ENCODE measurements at places on chromosomes 12 and 14. TPM values are rescaled to one million over a fixed set of nuclear protein-coding genes. Genes with fewer than 3 reads are reported as not detected.
A peak's percentile ranks its signal among the peaks of the same experiment; 100 is the strongest.

DNA sequence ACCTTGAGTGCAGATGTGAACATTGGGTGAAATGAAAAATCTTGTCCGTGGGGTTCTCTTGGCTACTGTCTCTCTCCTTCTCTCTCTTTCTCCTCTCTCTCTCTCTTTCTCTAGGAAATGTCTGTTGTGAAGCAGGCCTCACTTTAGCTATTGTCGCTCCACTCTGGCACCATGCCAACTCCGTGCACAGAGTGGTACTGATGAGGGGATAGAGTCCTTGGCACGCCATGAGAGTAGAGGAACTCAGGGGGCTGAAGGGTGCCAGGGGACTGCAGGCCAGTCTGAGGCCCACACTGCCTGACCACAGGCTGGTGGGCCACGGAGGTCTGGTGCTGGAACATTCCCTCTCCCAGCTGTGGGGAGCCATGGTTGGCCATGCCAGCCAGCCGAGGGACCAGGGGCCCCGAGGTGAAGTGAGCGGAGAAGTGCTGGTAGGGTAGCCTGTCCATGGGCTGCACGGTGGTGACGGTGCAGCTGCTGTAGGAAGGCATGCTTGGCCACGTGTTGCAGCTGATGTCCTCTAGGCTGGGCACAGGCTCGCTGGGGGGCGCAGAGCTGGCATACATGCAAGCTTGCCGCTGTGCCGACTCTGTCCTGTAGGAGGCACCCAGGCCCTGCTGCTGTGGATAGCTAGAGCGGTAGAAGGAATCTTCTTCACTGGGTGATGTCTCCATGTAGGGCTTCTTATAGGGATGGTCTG lies 50.4 kb downstream of the TBX5 start:
- H3K36me3 ChIP-seq, result no peaks in the 10 kb centered on the region
- DNase-seq, result no peak
- H3K4me1 ChIP-seq, result no peaks in the 10 kb centered on the region
- H3K27me3 ChIP-seq, result no peaks in the 10 kb centered on the region
- H3K4me3 ChIP-seq, result no peak overlapping the region

The GDF3 gene
- not detected for total RNA-seq

DNA sequence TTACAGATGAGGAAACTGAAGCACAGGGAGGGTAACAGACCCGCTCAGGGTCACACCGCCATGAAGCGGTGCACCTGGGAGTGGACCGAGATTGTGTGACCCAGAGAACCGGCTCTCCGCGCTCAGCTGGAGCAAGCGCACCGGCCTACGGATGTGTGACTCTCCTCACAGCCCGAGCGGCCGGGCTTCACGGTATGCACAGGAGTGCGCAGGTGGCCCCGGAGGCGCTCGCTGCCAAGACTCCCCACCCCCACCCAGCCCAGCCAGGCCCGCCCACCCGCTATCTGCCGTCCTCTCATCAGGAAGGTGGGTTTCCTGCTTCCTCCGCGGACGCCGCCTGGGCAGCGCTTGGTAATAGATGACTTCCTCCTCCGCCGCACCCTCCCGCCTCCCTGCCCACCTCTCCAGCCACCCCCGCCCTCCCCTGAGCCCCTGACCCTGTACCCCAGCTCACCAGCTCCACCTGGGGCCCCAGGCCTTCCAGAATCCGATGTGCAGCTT lies 110.7 kb downstream of the NCOR2 start:
- peaks cover 19% of the 10 kb centered on the region for H3K36me3 ChIP-seq
- DNase-seq, result peak; percentile 67
- peak overlapping the region; percentile 86 for H3K27ac ChIP-seq

- peaks cover 38% of the 10 kb centered on the region for H3K4me1 ChIP-seq
- H3K36me3 ChIP-seq, result no peaks in the 10 kb centered on the region
- H3K4me3 ChIP-seq, result peak overlapping the region; percentile 9
- no peak overlapping the region for H3K27ac ChIP-seq
Measured at GRCh38 chr12:68200854-68201253, 24.8 kb downstream of the IL26 start.

GRCh38 chr14:100376751-100377171 lies 53.6 kb downstream of the SLC25A47 start:
- H3K4me1 ChIP-seq, result peaks cover 41% of the 10 kb centered on the region
- peaks cover 15% of the 10 kb centered on the region for H3K36me3 ChIP-seq

The CMA1 gene
- 0.51 TPM for total RNA-seq

The NPFF gene
- total RNA-seq, result not detected

The CD4 gene
- total RNA-seq, result 3.0 TPM

GRCh38 chr14:63713058-63713457 lies 14.8 kb downstream of the SGPP1 start:
- H3K4me1 ChIP-seq, result peaks cover 19% of the 10 kb centered on the region
- DNase-seq, result no peak
- peak overlapping the region; percentile 5 for H3K4me3 ChIP-seq
- H3K27me3 ChIP-seq, result no peaks in the 10 kb centered on the region
- peaks cover 33% of the 10 kb centered on the region for H3K36me3 ChIP-seq

The SLCO1A2 gene
- total RNA-seq, result not detected

GRCh38 chr12:32098112-32098511 lies 8.5 kb upstream of the BICD1 start:
- H3K27ac ChIP-seq, result no peak overlapping the region
- H3K4me1 ChIP-seq, result no peaks in the 10 kb centered on the region
- no peak for DNase-seq
- H3K36me3 ChIP-seq, result no peaks in the 10 kb centered on the region
- H3K4me3 ChIP-seq, result no peak overlapping the region
- no peaks in the 10 kb centered on the region for H3K27me3 ChIP-seq

The RPGRIP1 gene
- total RNA-seq, result not detected

- H3K36me3 ChIP-seq, result peaks cover 8% of the 10 kb centered on the region
- peaks cover 33% of the 10 kb centered on the region for H3K4me1 ChIP-seq
- no peaks in the 10 kb centered on the region for H3K27me3 ChIP-seq
- peak overlapping the region; percentile 71 for H3K27ac ChIP-seq
Measured at GRCh38 chr14:103712633-103713247, 2.5 kb downstream of the XRCC3 start.

- H3K36me3 ChIP-seq, result peaks cover 23% of the 10 kb centered on the region
- no peaks in the 10 kb centered on the region for H3K27me3 ChIP-seq
- H3K4me3 ChIP-seq, result no peak overlapping the region
- no peak overlapping the region for H3K27ac ChIP-seq
- H3K4me1 ChIP-seq, result peaks cover 2% of the 10 kb centered on the region
Measured at GRCh38 chr14:73383356-73383755, 75.0 kb downstream of the NUMB start.

GRCh38 chr14:95185767-95186392 lies 28.6 kb upstream of the DICER1 start:
- DNase-seq, result no peak
- peaks cover 28% of the 10 kb centered on the region for H3K27me3 ChIP-seq
- H3K27ac ChIP-seq, result no peak overlapping the region
- H3K36me3 ChIP-seq, result peaks cover 3% of the 10 kb centered on the region
- H3K4me1 ChIP-seq, result peaks cover 4% of the 10 kb centered on the region
- H3K4me3 ChIP-seq, result no peak overlapping the region

The DYRK4 gene
- 30.9 TPM for total RNA-seq

The GZMB gene
- total RNA-seq, result 217 TPM

The CYP27B1 gene
- 2.6 TPM for total RNA-seq

DNA sequence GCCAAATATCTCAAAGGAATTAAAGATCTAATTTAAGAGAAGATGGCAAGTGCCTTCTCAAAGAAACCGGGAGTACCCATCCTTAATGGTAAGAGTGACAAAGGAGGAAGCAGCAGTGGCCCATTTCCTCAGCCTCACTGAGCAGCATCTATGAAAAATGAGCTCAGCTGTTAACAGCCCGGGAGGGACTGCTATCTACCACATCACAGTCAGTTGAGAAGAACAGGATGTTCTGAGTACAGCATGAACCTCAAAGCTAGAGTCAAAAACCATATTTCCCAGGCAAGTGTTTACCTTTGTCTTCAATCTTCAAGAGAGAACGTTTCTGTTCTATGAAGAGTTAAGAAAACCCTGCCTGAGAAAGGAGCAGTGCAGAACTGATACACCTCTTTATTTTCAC lies 115.0 kb downstream of the BTG1 start:
- peaks cover 25% of the 10 kb centered on the region for H3K36me3 ChIP-seq
- H3K4me1 ChIP-seq, result peaks cover 67% of the 10 kb centered on the region
- no peak for DNase-seq
- H3K27me3 ChIP-seq, result no peaks in the 10 kb centered on the region

DNA sequence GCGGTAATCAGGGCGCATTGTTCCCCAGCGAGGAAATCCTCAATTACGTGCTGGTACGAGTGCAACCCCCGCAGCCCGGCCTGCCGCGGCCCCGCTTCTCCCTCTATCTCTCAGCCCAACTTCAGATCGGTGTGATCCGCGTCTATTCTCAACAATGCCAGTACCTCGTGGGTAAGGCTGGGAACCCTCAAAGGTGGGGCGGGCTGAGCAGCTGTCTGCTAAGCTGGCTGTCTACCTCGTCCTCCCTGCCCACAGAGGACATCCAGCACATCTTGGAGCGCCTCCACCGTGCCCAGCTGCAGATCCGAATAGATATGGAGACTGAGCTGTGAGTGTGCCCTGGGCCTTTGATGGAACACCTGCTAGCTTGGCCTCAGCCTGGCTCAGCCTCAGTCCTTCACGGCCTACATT lies 996 bp downstream of the REC8 start:
- H3K36me3 ChIP-seq, result peaks cover 26% of the 10 kb centered on the region
- H3K27me3 ChIP-seq, result no peaks in the 10 kb centered on the region
- H3K4me3 ChIP-seq, result peak overlapping the region; percentile 93
- peaks cover 15% of the 10 kb centered on the region for H3K4me1 ChIP-seq
- DNase-seq, result no peak
- H3K27ac ChIP-seq, result peak overlapping the region; percentile 33

DNA sequence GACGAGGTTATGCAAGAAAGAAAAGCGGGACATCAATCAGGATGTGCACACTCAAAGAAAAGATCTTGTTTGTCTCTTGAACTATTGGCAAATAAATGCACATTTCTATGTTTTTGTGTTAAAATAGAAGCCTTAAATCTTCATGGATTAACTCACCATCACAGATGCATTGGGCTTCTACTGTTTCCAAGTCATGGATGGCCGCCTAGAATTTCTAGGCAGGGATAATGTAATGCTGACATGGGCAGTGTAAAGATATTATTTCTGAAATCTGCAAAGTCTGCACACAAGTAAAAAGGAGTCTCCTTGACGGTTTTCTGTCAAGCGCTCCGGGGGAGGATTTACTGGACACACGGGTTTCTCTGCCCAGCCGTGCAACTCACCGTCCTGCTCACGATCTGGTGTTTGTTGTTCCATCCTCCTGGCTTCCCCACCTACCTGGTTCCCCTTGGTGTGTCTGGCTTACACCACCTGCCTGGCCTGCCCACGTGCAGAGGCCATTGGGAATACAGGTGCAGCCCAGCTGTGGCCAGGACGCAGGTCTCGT lies 103.3 kb upstream of the FZD10 start:
- no peak for DNase-seq
- peaks cover 4% of the 10 kb centered on the region for H3K27me3 ChIP-seq
- H3K27ac ChIP-seq, result no peak overlapping the region
- H3K4me3 ChIP-seq, result no peak overlapping the region
- peaks cover 8% of the 10 kb centered on the region for H3K36me3 ChIP-seq
- H3K4me1 ChIP-seq, result peaks cover 4% of the 10 kb centered on the region

DNA sequence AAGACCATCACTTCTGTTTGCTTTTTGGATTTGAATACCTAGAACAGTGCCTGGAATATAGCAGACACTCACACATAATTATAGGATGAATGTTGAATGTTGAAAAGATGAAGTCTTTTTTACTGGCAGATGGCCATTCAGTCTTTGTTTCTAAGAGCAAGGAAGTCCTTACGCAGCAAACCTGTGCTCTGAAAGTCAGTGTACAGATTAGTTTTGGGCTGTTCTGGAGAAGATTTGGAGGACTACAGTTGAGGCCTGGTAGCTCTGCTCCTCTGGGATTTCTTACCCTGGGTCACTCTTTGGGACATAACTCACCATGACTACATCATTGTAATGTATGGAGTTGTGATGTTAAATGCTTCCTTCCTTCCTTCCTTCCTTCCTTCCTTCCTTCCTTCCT lies 3.3 kb downstream of the OR4E2 start:
- no peaks in the 10 kb centered on the region for H3K36me3 ChIP-seq
- H3K4me3 ChIP-seq, result no peak overlapping the region
- no peaks in the 10 kb centered on the region for H3K4me1 ChIP-seq

The KRT79 gene
- total RNA-seq, result not detected

DNA sequence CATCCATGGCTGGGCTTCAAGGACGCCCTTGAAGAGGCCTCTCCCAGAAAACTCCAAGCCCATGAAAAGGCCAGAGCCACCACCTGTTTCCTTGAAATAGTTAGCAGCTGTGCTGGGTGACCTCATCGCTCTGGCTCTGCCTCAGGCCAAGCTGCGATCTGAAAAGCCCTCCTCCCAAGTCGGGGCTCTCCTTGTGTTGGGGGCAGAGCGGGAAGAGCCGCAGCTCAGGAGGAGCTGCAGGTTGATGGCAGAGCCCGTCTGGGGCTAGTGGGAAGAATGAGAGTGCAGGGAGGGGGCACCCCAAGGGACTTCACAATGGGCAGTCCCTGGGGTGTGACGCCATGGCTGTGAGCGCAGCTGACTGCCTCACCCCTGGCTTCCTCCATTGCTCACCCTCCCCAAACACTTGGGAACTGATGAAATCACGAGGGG lies 50.0 kb upstream of the STON2 start:
- peaks cover 7% of the 10 kb centered on the region for H3K4me1 ChIP-seq
- no peak overlapping the region for H3K27ac ChIP-seq
- H3K27me3 ChIP-seq, result peaks cover 8% of the 10 kb centered on the region
- H3K4me3 ChIP-seq, result no peak overlapping the region
- no peaks in the 10 kb centered on the region for H3K36me3 ChIP-seq
- DNase-seq, result no peak

The TMEM229B gene
- total RNA-seq, result 20.9 TPM

DNA sequence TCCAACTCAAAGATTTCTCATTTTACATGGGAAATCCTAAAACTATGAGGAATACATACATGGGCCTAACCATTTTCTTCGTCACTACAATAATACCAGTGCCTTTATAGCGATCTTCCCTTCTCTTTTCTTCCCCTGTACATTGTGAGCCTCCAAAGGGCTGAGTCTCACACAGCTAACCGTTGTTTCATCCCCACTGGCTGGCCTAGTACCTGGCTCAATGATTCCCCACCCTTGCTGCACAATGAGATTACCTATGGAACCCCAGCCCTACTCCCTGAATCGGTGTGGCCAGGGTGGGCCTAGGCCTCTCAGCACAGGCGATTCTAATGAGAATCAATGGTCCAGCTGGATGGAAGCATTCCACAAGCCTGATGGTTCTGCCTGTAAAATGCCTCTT lies 16.1 kb downstream of the PPTC7 start:
- H3K27ac ChIP-seq, result no peak overlapping the region
- no peak overlapping the region for H3K4me3 ChIP-seq

DNA sequence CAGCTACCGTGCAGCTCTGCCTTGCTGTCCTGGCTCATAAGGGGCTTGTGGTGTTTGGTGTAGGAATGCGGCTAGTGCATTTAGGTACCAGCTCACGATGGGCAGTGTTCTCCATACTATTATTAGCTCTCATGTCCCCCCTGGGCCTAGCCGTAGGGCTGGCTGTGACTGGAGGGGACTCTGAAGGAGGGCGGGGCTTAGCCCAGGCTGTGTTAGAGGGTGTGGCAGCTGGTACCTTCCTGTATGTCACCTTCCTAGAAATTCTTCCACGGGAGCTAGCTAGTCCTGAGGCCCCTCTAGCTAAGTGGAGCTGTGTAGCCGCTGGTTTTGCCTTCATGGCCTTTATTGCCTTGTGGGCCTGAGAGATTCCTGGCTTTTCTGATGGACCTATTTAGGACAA lies 2.1 kb downstream of the SLC39A2 start:
- H3K4me3 ChIP-seq, result no peak overlapping the region
- peaks cover 8% of the 10 kb centered on the region for H3K4me1 ChIP-seq
- no peak for DNase-seq
- peaks cover 2% of the 10 kb centered on the region for H3K27me3 ChIP-seq

- H3K27ac ChIP-seq, result no peak overlapping the region
- DNase-seq, result no peak
- H3K4me3 ChIP-seq, result no peak overlapping the region
- no peaks in the 10 kb centered on the region for H3K4me1 ChIP-seq
- no peaks in the 10 kb centered on the region for H3K36me3 ChIP-seq
Measured at GRCh38 chr14:59705245-59705644, 128.6 kb upstream of the CCDC175 start.

GRCh38 chr14:62357362-62357761 lies 595.1 kb downstream of the SNAPC1 start:
- H3K27ac ChIP-seq, result no peak overlapping the region
- no peak overlapping the region for H3K4me3 ChIP-seq
- H3K36me3 ChIP-seq, result no peaks in the 10 kb centered on the region
